Cortex of kidney (tissue), 1 donor: ENCODE measurements at places on chromosomes 6 and 20.
A peak's percentile ranks its signal among the peaks of the same experiment; 100 is the strongest.

- no peak for DNase-seq
Measured at GRCh38 chr6:52053038-52053695, 34.2 kb downstream of the PKHD1 start.

DNA sequence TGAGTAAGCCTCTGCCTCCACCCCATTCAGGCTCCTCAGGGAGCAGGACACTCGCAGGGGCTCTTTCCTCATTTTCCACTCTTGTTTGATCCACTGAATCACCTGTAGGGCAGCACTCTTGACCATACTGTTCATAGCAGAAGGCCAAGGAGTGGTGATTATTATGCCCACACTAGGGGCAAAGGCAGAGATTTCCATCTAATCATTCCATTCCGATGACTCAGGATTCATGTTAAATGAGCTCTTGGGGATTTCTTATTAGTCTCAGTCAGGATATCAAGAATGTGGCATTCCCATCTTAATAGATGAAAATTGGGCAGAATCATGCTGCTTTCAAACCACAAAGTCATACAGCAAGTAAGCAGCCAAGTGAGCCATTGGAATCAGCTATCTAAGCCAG, 101.9 kb upstream of the MOCS1 start:
- no peak for DNase-seq

- no peak for DNase-seq
Measured at GRCh38 chr6:74161380-74161779, 465.4 kb downstream of the CD109 start.

DNA sequence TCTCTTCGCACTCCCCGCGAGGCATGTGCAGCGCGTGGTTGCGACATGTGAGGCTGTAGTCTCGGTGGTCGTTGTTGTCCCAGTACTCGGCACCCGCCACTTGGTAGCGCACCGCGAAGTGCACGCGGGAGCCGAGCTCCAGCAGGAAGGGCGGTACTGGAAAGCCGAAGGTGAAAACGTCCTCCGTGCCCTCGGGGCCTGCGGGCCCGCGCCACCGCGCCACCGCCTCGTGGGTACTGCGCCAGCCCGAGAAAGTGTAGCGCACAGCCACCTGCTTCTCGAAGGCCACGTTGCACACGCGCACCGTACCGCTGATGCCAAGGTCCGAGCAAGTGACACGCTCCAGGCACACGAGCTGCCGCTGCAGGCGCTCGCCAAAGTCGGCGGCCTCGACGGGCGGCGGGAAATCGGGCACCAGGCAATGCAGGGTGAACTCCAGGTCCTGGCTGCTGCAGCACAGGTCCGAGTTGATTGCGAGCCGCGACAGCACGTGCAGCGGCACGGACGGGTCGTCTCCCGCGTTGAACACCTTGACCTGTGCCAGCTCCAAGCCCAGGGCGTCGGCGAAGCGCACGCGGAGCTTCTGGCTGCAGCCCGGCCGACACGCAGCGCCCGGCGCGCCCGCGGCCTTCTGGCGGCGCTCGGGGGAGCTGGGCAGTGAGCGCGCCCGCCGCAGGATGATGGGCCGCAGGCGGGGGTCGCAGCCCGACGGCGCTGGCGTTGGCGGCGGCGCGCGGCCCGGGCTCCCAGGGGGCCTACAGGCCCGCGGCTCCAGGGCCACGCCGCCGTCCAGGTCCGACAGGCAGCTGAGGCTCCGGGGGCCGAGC, 840 bp downstream of the PPP1R3D start:
- DNase-seq, result peak; percentile 9

GRCh38 chr20:43744966-43745730, 18.3 kb upstream of the GTSF1L start:
- no peak for DNase-seq

DNA sequence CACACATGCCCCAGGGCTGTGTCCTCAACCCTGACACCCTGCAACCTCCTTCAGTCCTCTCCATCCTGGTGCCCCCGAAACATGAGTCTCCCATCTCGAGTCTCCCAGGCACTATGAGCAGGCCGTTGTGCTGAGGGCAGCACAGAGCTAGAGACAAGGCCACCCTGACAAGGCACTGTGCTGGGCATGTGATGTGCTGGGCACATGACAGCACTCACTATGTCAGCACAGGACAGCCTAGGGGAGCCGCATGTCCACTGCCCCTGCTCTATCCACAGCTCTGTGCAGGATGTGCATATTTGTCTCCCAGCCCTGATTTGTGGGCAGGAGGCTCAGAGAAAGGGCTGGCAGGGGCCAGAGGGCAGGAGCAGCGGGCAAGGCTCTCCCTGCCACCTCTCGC, 362.1 kb upstream of the AGPAT4 start:
- DNase-seq, result no peak

GRCh38 chr20:48747840-48748414, 79.9 kb downstream of the PREX1 start:
- no peak for DNase-seq

- DNase-seq, result no peak
Measured at GRCh38 chr6:3753228-3753835, 1.8 kb upstream of the PXDC1 start.

GRCh38 chr6:139149383-139149782, 14.5 kb downstream of the HECA start:
- no peak for DNase-seq

- no peak for DNase-seq
Measured at GRCh38 chr6:37172912-37173492, 3.0 kb downstream of the PIM1 start.

GRCh38 chr6:82095091-82095490, 152.5 kb downstream of the IBTK start:
- DNase-seq, result no peak

- no peak for DNase-seq
Measured at GRCh38 chr20:22575087-22575721, 9.2 kb downstream of the FOXA2 start.

DNA sequence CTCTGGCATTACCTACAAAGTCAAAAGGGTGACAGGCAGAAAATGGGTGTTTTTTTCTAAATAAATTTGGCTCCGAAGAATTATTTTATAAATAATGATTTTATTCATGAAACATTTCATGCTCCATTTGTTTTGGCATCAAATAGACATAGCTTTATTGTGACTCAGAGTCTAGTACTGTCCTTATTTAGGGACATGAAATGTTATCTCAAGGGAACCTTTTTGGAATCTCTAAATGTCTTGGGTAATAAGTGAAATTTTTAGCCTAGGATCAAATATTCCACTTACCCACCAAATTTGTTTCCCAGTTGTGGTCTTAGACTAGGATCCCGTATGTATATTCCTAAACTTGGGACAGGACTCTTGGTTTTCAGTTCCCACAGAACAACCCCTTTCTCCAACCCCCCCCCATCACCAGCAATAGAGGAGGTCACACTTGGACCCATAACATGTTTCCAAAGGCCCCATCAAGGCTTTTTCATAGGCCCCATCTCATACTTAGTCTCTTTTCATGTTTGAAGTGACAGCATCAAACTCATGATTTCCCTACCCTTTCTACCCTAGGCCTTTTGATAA, 81.8 kb downstream of the JAG1 start:
- DNase-seq, result no peak

GRCh38 chr20:38835792-38836191, 30.3 kb downstream of the PPP1R16B start:
- DNase-seq, result no peak

GRCh38 chr6:99151634-99152346, 197.7 kb downstream of the FAXC start:
- no peak for DNase-seq

- no peak for DNase-seq
Measured at GRCh38 chr20:2847802-2848201, 7.3 kb downstream of the VPS16 start.

GRCh38 chr6:142112451-142113061, 20.2 kb upstream of the GJE1 start:
- DNase-seq, result no peak

DNA sequence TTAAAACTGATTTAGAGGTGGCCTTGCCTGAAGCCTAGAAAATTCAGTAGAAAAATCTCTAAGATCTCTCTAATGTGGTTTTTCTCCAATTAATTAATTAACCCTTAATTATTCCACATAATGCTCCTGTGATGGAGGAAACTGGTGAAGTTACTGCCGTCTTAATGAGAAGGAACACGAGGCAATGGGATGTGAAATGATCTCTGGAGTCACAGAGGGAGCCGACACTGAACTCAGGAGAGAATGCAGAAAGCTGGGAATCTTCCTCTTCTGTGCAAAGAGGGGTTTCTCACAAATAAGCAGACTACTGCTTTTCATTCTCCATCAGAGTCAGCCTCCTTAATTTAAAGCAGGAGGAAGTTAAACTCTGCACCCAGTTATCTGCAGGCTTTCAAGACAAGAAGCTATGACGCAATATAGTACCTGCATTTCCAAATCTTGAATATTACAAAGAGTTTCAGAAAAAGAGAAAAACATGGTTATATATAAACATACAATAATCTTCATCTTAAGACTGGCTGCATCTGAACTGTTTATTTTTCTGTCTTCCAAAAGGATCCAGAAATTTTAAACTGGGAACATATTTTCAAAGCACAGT, 18.1 kb upstream of the SNRPB2 start:
- DNase-seq, result no peak

- no peak for DNase-seq
Measured at GRCh38 chr6:149228311-149228955, 89.1 kb upstream of the TAB2 start.

DNA sequence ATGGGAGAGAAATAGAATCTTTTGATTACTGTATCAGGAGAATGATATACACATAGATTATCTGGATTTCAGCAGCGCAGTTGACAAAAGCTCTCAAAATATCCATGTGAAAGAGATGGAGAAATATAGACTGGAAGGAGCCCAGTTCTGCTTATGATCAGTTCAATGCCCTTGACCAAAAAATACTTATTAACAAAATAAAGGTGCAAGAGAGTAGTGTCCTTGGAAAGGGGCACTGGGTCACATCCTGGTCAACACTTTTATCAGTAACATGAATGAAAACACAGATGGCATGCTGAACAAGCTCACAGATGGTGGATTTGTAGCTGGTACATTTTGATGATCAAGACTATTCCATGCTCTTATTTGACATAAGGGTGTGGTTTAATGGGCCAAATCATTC, 63.9 kb upstream of the PLEKHG1 start:
- no peak for DNase-seq
